Right kidney (tissue), 9 donors: ENCODE measurements at places on chromosomes 16 and 17.

- DNase-seq: no peak
Measured at GRCh38 chr16:48176635-48177408, 21.0 kb upstream of the ABCC12 start.

GRCh38 chr16:80024443-80024842, 423.9 kb upstream of the MAF start:
- DNase-seq: no peak

DNA sequence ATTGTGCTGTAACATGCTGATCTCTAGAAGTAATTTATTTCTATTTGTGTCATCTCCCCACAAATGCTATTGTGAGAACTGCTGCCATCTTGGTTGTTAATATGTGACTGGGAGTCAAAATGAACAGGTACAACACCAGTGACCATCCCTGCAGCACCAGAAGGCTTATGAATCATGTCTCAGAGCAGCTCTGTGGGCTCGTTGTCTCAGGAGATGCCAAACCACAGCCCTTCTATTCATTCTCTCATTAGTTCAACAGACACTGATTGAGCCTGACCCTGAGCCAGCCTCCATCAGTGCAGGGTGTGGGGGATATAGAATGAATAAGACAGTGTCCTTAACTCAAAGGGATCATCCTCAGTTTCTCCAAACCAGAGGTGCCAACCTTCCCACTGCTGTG, 92.5 kb downstream of the UTP18 start:
- no peak for DNase-seq

DNA sequence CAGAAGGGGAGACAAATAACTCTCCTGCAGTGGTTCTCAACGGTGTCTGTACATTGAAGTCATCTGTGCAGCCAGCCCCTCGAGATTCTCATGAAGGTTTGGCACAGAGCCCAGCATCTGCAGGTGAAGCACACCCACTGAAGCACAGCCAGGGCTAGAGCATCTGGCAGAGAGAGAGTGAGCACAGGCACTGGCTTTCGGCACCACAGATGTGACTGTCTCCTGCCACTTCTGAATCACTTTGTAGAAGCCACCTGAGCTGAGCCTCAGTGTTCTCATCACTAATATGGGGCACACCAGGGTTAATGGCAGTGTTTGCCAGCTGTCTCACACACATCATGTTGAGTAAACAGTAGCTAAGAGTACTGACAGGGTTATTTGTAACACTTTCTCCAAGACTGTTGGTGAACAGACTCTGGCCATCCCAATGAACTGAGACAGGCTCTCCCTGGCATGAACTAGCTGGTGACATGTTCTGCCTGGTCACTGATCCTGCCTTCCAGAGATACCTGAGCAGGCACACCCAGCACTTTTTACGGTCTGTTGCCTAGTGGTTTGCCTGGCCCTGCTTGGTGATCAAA, 10.9 kb downstream of the HSPB9 start:
- no peak for DNase-seq

- no peak for DNase-seq
Measured at GRCh38 chr16:860891-861290, 60.4 kb upstream of the GNG13 start.

GRCh38 chr17:61406971-61407911, 7.6 kb downstream of the TBX2 start:
- DNase-seq: peak; percentile 37

DNA sequence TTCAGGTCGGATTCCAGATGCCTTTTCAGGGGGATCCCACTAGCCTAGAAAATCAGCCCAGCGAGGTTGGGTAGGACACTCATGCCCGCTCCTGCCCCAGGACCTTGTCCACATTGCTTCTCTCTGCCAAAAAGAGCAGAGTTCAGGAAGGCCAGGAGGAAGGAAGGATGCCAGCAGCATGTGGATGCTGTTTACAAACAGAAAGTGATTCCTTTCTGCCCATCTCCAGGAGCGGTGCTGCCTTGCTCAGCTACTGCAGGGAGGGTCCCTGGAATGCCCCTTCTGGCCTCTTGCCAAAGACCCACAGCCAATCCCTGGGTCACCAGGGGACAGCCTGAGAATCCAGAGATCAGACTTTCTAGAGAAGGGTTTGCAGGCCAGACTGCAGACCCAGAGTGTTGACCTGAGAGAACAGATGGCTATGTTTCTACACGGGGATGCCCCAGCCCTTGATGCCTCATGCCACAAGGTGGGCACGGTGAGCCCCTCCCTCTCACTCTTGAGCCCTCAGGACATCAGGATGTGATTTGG, 32.3 kb upstream of the EMP2 start:
- no peak for DNase-seq

DNA sequence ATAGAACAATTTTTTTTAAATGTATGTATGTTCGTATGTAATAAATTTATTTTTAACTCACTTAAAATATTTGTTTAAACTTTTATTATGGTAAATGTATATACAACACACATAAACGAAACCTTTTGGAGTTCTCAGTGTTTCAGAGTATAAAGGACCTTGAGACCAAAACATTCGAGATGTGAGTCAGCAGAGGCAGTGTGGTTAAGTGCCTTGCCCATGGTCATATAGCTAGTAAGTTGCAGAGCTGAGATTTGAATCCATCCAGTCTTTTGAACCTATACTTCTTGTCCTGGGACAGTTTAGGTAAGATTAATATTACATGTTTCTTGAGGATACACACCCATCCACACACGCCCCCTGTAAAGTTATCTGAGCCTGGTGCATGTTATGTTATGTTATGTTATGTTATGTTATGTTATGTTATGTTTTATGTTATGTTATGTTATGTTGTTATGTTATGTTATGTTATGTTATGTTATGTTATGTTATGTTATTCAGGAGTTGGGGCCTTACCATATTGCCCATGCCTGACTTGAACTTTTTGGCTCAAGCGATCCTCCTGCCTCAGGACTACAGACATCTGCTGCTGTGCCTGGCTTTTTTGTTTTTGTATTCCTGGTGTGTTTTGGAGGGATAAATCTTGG, 41.8 kb downstream of the TNRC6A start:
- DNase-seq: no peak

DNA sequence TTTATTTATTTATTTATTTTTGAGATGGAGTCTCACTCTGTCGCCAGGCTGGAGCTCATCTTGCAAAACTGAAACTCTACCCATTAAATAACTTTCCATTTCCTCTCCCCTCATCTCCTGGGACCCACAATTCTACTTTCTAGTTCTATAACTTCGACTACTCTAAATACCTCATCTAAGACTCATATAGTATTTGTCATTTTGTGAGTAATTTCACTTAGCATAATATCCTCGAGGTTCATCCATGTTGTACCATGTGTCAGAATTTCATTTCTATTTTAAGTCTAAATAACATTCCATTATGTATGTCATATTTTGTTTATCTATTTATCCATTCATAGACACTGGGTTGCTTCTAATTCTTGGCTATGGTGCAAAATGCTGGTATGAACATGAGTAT, 5.1 kb upstream of the NT5M start:
- DNase-seq: no peak

DNA sequence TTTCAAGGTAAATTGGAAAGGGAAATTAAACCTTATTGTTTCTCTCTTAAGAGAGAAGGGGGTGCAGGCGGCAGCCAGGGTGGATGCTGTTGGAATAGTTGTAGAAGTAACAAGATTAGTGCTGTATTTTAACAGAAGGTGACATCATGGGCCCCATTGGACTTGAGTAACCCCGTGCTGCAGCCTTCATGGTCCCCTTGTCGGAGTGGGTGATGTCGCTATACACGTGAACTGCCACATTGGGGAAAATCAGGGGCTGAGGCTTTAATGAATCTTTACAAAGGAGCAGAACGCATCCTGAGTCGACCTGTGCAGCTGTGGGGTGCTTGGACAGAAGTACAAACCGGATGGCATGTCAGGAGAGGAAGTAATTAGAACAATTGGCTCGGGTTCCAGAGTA, 3.2 kb downstream of the SNX11 start:
- no peak for DNase-seq

DNA sequence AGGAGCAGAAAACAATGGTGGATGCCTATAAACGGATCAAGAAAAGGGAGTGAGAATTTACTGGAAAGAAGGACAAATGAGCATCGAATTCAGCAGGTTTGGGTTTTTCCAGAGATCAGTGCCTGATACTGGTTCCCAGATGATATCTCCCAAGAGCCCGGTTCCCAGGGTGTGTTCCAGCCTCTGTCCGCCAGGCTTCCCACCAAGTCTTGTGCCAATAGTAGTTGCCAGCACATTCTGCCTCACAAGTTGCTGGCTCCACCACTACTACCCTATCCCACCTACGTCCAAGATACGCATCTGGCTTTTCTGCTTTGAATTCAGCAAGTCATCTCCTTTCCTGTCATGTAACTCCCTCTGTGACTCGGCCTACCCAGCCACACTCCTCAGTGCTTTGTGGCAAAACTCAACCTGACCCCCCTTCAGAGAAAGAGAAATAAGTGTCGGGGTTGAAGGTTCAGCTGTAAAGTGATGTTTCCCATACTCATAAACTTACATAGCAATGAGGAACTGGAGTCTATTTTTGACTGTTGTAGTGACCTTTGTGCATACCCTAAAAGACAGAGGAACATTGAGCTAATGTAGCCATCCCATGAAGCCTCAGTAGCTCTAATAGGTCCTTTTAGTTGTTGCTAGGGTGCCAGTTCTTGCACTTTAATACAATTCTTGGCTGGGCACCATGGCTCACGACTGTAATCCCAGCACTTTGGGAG, 277.0 kb downstream of the IRX3 start:
- no peak for DNase-seq

- no peak for DNase-seq
Measured at GRCh38 chr16:67723911-67724305, 4.8 kb upstream of the GFOD2 start.

DNA sequence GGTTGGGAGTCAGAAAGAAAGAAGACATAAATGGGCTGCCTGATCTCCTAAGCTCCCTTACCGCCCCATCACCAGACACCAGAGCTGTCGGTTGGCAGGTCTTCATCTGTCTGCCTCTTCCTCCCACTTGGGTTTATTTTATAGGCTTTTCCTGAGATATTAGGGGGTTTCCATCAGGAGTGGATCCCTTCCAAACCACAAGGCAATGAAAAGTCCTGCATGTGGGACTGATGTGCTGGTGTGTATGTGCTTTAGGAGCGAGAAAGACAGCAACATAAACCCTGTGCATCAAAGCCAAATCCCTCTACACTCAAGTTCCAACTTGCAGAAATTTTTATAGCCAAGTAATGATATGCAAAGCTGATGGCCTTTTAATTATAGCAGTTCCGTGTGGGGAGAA, 389.5 kb downstream of the SLC39A11 start:
- DNase-seq: no peak

DNA sequence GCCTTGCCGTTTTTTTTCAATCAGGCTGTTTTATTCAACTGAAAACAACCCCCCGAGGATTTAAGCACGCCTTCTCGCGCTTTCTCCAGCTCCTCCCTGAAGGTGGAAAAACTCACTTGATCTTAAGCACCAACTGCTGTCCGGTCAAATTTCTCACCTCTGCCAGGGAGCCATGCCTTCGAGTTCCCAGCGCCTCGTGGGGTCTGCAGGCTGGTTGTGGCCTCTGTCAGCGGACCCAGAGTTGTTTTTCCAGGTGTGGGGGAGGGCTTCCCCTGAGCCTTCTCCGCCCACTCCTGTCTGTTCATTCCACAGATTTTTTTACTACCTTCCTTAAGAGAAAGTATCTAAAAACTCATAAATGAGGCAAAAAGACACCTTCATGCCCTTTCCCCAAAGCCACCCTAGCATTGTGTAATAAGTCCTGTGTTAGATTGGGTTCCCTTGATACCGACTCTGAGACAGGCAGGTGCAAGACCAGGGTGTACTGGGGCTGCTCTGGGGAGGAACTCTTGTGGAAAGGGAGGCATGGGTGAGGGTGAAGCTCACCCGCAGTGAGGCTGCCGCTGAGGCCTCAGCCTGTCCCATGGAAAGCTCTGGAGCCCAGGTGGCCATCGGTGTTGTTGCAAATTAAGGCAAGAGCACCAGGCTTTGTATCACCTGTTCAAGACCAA, 101.6 kb downstream of the AXIN2 start:
- peak; percentile 29 for DNase-seq

DNA sequence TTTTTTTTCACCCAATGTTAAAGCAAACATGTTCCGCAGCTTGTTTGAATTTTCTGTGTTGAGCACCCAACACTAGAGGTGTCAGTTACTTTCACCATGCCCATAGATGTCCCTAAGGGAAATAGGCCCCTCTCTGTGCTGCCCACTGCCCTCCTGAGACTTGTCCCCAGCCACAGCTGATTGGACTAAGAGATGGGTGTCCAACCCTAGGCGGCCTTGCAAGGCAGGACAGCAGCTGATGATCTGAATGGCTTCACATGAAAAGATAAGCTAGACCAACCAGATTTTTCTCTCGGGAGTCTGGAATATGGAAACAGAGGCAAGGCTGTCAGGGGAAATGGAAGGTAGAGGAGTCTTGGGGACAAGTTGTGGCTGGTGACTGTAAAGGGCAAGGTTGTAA, 6.1 kb upstream of the CALB2 start:
- no peak for DNase-seq

GRCh38 chr16:69747115-69747514, 7.6 kb downstream of the NOB1 start:
- no peak for DNase-seq
